ENCODE measurements at places on chromosomes 3 and 15.

- no peak for DNase-seq
These were observed 100.8 kb downstream of the MESD start for GRCh38 chr15:80888846-80889245.

- no peak for DNase-seq
These were observed 1.2 kb upstream of the EFCAB12 start for GRCh38 chr3:129429602-129430001.

GRCh38 chr3:195184716-195185421 is 86.1 kb downstream of the XXYLT1 start:
- DNase-seq, result no peak

DNA sequence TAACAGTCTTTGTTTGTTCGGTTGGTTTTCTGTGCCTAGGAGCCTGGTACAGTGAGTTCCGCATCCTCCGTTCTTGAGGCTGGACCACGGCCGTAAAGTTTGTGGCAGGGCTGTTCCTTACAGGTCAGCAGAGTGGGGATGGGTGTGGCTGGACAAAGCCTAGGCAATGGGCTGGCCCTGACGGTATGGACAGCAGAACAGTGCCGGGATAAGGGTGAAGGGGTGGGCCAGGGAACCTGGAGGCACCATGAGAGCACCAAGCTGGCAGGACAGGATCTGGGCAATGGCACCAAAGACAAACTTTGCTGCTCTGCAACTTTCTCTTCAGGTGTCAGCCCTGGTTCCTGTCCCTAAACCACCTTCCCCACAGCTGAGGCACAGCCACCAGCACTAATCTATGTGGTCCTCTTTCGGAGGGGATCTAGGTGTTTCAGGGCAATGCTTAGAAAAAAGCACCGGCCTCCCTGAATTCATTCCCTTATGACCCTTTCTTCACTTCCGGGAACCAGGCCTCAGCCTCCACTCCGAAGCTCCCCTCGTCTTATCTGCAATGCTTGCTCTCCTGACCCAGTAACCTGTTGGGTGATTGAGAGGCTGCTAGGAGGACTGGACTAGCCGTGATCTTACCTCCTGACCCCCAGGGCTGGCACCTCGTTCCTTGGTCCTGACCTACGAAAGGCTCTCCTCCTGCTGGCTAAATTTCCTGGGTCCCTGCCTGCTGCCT is 54.4 kb downstream of the KLHL6 start:
- DNase-seq, result no peak

GRCh38 chr3:67037615-67038014 is 39.5 kb downstream of the KBTBD8 start:
- no peak for DNase-seq

- DNase-seq, result no peak
These were observed 138.7 kb upstream of the CADM2 start for GRCh38 chr3:84820126-84820525.

DNA sequence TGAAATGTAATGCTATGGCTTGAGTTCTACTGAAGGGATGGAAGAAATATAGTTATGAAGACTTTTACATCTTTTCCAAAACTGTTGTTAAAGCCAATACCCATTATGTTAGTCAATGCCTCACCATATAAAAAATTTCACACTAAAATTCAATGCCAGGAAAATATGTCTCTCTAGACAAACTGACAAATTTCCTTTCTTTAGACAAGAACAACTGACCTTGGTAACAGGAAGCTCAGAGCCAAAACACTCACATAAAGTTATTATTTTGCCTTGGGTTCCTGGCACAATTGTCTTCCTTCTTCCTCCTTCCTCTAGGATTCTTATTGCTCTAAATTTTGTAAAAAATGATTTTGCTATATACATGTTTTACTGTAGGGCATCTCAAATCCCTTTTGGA is 26.7 kb downstream of the INTS14 start:
- DNase-seq, result no peak

Measured in stimulated activated naive CD8-positive, alpha-beta T cell treated with anti-CD3 and anti-CD28 coated beads, Interleukin-15, amount 100 ng/mL, for 72 hours (primary cell).